ENCODE measurements at places on chromosomes 2 and 18.

GRCh38 chr2:39938035-39938835 lies 159.2 kb upstream of the THUMPD2 start:
- H3K4me3 ChIP-seq, result no peak overlapping the region
- no peaks in the 10 kb centered on the region for H3K27me3 ChIP-seq
- no peaks in the 10 kb centered on the region for H3K36me3 ChIP-seq
- DNase-seq, result no peak
- no peak overlapping the region for H3K27ac ChIP-seq
- H3K4me1 ChIP-seq, result no peaks in the 10 kb centered on the region

- no peaks in the 10 kb centered on the region for H3K36me3 ChIP-seq
- H3K4me1 ChIP-seq, result no peaks in the 10 kb centered on the region
- no peaks in the 10 kb centered on the region for H3K27me3 ChIP-seq
These were observed 488.7 kb downstream of the DCDC2C start for GRCh38 chr2:4192119-4192518.

DNA sequence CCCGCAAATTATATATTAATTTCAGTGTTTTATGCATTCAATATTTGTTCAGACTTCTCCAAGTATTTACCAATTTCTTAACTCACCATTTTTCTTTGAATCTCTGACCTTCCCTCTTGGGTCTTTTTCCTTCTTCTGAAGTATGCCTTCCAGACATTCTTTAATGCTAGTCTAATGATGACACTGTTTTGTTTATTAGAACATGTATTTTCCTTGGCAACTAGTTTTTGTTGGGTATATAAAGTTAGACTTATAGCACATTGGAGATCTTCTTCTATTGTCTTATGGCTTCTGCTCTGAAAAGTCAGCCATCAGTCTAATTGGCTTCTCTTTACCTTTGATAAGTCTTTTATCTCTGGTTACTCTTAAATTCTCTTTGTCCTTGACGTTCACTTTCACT lies 423.2 kb upstream of the NRP2 start:
- DNase-seq, result no peak
- H3K27ac ChIP-seq, result no peak overlapping the region
- H3K4me1 ChIP-seq, result no peaks in the 10 kb centered on the region
- no peaks in the 10 kb centered on the region for H3K36me3 ChIP-seq
- H3K27me3 ChIP-seq, result no peaks in the 10 kb centered on the region
- no peak overlapping the region for H3K4me3 ChIP-seq

DNA sequence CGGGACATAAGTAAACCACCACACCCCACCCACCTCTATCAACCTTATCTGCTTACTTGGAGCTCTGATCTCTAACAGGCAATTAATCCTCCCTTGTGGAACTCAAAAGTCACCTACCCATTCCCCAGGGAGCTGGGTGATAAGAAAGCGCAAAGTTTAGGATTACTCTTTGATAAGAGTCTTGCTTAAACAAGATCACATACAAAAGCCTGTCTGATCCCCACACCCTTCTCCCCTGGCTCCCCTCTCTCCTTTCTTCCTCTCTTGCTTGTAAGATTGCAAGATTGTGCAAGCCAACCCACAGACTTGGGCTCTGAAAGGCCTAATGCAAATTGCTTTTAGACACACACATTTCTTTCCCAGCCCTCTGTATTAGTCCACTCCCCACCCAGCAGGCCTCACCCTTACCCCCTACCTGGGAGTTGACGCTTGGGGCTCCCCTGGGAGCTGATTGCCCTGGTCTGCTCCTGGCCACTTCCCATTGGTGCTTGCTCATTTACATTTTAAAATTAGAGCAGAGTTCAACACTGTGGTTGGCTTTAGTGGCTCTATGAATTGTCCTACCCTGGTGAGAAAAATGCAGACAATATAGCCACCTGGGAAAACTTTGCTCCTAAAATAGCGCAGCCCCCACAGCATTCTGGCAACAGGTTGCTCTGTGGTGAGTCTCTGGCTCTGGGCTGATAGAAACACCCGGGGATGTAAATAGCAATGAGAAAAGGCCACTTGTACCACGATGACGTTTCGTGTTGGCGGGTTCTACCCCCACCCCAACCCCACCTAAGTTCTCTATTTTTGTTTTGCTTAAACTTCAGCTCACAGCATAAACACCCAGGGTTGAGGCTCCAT lies 92.8 kb upstream of the MSH2 start:
- H3K4me1 ChIP-seq, result peaks cover 19% of the 10 kb centered on the region
- DNase-seq, result no peak

DNA sequence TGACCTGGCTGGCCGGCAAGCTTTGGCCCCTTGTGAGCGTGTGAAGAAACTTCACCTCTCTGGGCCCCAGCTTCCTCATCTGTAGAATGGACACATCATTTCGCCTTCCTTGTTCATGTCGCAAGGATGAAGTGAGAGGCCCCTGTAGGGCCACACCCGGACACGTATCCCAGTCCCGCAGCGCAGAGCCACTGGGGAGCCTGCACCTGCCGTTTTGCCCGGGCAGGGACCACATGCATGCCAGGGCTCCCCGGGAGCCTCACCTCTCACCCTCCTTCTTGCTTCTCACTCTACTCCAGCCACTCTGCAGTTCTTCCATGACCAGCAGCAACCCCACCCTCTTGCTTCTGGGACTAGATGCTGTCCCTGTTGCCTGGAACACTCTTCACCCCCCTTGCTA lies 77.5 kb downstream of the FAM168B start:
- H3K4me3 ChIP-seq, result no peak overlapping the region
- H3K27me3 ChIP-seq, result no peaks in the 10 kb centered on the region
- no peaks in the 10 kb centered on the region for H3K4me1 ChIP-seq
- no peaks in the 10 kb centered on the region for H3K36me3 ChIP-seq
- H3K27ac ChIP-seq, result no peak overlapping the region
